ENCODE measurements at places on chromosomes 4 and X.

GRCh38 chr4:112546476-112546875 is 30.5 kb upstream of the NEUROG2 start:
- no peak for DNase-seq

DNA sequence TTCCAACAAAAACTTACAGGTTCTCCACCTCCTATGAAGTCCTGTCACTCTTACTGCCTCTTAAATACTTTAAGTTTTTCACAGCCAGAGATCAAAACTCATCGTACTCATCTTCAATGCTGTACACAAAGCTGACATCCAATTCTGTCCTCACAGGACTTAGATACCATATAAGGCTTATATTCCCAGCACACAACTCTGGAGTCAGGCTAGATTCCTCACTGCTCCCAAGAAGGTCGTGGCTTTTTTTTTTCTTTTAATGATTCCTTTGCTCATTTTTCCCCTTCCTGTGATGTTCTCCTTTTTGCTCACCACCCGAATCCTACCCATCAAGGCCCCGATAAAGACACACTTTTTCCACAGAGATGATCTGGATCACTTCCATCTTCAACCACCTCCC is 914 bp downstream of the TRAPPC2 start:
- DNase-seq, result no peak

GRCh38 chrX:70096052-70096451 is 33.8 kb downstream of the OTUD6A start:
- no peak for DNase-seq

- no peak for DNase-seq
Observed at GRCh38 chrX:150062292-150063137, 124.2 kb upstream of the EOLA2 start.

DNA sequence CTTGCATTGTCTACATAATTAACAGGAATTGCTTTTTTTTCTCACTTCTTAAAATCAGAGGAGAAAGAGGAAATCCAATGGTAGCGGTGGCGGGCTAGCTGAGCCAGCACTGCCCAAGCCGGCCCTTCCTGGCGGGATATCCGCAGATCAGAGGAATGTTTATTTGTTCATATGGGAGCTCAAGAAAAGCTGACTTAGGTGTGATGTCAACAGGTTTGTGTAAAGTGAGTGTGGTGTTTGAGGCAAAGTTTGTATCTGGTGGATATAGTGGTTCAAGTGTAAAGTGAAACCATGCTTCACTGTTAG is 466 bp upstream of the SLC39A8 start:
- no peak for DNase-seq

DNA sequence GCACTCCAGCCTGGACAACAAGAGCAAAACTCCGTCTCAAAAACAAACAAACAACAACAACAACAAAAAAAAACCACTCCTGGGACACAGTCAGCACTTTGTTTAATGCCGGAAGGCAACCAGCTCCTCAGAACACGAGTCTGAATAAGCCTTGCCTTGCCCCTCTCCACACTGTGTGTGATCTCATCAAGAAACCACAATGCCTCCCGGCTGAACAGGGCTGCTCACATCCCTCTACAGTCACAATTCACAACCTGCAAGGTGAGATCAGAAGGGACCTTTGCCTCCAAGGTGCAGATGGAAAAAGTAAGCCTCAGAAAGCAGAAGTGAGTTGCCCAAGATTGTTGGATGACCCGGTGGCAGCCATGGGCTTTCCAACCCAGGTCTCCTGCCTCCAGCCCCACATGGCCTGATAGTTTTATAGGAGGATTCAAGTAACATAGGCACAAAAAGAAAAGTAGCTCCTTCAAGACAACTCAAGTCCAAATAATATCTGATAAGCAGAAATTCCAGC is 80.8 kb downstream of the JAKMIP1 start:
- no peak for DNase-seq

DNA sequence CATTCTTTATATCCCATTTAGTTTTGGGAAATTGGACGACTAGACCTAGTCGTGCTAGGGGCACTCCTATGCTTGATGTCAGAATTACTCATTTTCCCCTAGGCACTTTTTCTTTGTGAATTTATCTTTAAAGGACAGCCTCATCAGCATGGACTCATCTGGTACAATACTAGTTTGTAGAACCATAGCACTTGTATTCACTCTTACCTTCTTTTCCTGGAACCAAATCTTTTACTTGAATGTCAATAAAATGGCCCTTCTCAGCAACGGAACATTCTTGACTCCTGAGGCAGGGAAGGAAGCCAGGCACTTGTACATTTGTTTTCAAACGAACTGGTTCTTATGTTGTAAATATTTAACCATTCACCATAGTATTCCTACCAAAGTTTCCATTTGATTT is 187.1 kb downstream of the SHROOM3 start:
- no peak for DNase-seq

- no peak for DNase-seq
Observed at GRCh38 chr4:168486912-168487281, 6.6 kb upstream of the DDX60L start.

DNA sequence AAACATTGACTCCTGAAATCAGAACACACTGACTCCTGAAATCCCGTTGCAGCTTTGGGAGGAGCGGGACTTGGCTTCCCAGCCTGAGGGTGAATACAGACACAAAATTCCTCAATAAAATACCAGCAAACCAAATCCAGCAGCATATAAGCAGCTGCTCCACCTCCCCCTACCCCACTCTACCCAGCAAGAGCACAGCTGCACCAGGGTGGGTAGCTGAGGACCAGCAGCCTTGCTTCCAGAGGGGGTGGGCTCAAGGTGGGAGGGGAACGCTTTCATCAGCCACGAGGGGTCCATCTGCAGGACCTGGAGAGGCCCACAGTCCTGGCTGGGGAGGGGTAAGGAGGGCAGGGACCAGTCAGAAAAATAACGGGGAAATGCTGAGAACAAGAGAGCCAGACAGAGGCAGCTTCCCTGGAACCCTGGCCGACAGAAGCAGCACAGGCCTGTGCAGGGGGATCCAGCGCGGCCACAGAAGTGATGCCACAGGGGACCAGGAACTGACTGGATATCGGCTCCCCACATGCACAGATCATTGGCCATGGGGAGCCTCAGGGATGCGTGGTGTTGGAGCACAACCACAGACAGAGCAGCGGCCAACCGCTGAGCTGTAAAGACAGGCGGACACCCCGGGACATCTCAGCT is 49.8 kb downstream of the FGFRL1 start:
- DNase-seq, result no peak

- no peak for DNase-seq
Observed at GRCh38 chr4:143728166-143728565, 27.7 kb upstream of the FREM3 start.

- DNase-seq, result no peak
Observed at GRCh38 chr4:78606530-78607095, 55.0 kb downstream of the ANXA3 start.

GRCh38 chr4:137361756-137362470 is 170.4 kb downstream of the PCDH18 start:
- DNase-seq, result no peak

GRCh38 chrX:153342762-153343558 is 9.0 kb downstream of the ZNF275 start:
- no peak for DNase-seq

GRCh38 chr4:4789462-4789861 is 70.0 kb upstream of the MSX1 start:
- DNase-seq, result no peak

- DNase-seq, result no peak
Observed at GRCh38 chrX:51332188-51332942, at the start of gene NUDT10. TSS of gene NUDT10 (plus strand) at chrX:51332822. CDS start at chrX:51332966, 144 bp downstream.

DNA sequence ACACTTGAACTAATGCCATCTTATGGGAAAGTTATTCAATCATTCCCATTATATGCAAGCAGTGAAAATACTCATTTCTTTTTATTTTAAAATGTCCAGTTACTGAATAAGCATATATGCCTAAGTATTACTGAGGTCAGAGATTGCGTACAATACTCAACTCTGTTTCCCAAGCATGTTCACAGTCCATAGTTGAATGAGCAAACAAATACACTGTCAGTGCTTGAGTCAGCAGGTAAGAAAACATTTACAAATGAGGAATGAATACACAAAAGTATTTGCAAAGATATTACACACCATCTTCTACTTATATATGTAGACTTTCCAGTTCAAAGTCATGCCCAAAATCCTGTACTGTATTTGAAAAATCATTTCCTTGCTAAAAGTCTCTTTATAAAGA is 74.1 kb downstream of the TSPAN5 start:
- DNase-seq, result no peak

DNA sequence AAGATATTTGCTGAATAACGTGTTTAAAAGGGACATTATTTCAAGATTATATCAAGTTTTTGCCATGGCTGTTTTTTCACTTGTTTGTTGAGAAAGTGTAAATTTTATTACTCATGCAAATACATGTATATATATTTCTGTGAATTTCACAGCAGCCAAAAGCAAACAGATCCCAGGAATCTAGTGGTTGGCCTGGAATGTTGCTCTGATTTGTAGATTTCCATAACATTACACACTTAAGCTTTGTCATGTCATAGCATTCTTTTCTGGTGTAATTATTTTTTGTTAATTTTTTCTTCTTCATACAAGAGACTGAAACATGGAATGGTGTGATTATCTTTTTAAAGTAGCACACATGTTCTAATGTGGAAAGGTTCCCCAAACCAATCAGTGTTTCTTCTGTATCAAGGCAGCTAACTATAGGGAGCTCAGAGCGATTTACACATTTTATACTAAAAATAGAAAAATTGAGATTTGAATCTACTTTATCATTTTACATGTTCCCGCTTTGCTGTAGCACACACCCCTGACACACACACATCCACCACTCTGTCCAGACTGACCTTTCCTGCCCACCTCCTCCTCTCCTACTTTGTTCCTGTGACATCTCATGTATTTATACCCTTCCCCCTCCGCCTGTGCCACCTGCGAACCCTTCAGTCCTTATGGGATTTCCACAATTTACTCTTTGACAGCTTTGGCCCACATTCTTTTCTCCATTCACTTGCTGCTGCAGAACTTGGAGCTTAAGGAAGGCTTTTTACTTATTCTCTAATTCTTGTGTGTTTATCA is 20.3 kb downstream of the RUFY3 start:
- DNase-seq, result no peak

- DNase-seq, result no peak
Observed at GRCh38 chr4:8552581-8553205, 27.5 kb upstream of the GPR78 start.

DNA sequence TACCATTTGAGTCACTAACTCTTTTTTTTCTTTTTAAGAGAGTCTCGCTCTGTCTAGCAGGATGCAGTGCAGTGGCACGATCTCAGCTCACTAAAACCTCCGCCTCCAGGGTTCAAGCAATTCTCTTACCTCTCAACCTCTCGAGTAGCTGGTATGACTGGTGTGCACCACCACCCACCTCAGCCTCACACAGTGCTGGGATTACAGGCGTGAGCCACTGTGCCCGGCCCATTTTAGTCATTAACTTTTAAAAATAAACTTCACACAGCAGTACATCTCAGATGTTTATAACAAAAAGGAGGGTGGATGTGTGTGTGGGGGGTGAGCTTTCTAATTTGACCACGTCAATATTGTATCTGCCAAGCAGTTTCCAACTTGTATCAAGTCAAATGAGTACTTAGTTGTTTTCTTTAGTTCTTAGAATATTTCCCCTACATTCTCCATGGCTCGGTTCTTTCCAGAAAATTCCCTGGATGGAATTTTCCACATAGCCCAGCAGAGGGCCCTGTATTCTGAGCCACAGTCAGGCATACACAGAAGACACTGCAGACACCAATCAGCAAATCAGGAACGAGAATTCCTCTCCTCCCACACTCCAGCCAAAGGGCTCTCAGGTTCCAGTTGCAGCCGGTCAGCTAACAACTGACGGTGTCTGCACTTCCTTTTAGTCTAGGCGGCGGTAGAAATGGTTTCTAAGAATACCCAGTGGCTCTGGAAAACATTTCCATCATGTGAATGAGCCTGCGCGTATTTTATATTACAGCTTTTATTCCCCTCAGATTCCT is 20.1 kb upstream of the ARAF start:
- DNase-seq, result no peak

DNA sequence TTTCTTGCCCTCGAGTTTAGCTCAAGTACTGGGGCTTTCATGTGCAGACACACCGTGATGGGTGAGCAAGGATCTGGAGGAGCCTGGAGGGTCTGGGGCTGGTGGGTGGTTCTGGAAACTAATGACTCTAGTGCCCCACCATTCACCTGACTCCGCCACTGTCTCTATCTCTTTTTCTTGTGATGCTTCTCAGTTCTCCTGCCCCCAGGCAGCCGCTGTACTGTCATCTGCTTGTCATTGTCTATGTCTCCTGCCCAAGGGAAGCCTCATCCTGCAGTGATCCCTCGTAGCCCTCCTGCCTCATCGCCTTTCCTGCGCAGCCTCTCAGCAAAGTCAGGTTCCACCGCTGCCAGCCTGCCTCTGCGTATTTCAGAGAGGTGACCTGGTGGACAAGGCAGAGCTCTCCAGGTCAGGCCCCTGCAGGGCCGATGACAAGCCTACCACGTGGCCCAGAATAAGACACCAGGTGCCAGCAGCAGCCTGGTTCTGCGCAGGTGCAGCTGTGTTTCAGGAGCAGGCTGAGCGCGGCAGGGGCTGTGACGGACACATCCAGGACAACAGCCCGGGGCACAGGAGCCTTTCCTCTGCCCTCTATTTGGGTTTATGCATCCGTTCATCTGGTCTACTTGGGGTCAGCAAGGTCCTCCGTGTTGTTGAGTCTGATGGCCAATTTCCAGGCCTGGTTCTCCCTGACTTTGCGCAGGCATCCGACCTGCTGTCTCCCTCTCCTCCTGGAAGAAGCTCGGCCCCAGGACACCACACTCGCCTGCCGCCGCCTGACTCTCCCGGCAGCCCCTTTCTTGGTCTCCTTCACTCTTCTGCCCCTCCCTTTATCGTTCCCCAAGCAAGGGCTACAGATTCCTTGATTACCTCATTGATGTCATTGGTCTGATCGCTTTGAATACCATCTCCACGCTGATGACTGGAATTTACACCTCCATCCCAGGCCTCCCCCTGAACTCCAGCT is 30.9 kb upstream of the CDKN2AIP start:
- no peak for DNase-seq

- no peak for DNase-seq
Observed at GRCh38 chr4:10084651-10085358, 31.8 kb downstream of the WDR1 start.

- DNase-seq, result no peak
Observed at GRCh38 chrX:35670889-35671288, 127.3 kb upstream of the MAGEB16 start.

DNA sequence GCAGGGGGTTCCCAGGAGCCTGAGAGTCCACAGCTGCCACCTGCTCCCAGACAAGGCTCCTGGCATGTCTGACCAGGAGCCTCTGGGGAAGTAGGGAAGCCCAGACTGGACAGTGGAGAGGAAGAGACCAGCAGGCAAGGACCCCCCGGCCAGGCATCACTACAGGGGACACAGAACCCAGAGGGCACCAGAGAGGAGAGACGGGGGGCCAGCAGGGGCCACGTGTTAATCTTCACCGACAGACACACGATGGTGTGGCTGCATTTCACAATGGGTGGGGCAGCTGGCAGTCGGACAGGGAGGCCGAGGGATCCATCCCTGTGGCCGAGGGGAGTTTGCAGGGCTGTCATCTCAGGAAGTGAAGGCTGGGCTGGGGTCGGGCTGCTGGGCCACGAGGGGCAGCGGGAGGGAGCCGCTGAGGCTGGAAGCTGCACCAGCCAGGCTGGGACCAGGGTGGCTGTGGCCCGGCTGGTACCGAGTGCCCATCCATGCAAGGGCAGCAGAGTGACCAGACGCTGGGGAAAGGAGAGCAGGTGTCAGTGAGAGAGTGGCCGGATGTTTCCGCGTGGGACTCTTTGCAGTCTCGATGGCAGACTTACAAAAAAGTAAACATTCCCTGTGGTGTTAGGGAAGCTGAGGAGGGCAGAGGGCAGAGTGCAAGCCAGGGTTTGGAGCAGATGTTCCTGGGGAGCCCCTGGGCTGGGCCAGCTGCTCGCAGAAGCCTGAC is 4.7 kb downstream of the PDE6B start:
- DNase-seq, result no peak

Measured in GM19239 (cell line).